Left ventricle myocardium superior (tissue), 1 donor: ENCODE measurements at places on chromosomes 5 and 9. TPM values are rescaled to one million over a fixed set of nuclear protein-coding genes. Genes with fewer than 3 reads are reported as not detected.
A peak's percentile ranks its signal among the peaks of the same experiment; 100 is the strongest.

- no peak for DNase-seq
Measured at GRCh38 chr5:8788246-8788645, 757.6 kb downstream of the SEMA5A start.

TRMO gene
- 6.0 TPM for total RNA-seq

ADRA1B gene
- total RNA-seq, result 1.4 TPM

- no peak for DNase-seq
Measured at GRCh38 chr9:87650611-87651295, 75.2 kb upstream of the CTSL start.

GRCh38 chr5:80835128-80835527 lies 125.0 kb upstream of the RASGRF2 start:
- DNase-seq, result no peak

GRCh38 chr5:150656191-150657132 lies 4.6 kb upstream of the MYOZ3 start:
- DNase-seq, result peak; percentile 90

DNA sequence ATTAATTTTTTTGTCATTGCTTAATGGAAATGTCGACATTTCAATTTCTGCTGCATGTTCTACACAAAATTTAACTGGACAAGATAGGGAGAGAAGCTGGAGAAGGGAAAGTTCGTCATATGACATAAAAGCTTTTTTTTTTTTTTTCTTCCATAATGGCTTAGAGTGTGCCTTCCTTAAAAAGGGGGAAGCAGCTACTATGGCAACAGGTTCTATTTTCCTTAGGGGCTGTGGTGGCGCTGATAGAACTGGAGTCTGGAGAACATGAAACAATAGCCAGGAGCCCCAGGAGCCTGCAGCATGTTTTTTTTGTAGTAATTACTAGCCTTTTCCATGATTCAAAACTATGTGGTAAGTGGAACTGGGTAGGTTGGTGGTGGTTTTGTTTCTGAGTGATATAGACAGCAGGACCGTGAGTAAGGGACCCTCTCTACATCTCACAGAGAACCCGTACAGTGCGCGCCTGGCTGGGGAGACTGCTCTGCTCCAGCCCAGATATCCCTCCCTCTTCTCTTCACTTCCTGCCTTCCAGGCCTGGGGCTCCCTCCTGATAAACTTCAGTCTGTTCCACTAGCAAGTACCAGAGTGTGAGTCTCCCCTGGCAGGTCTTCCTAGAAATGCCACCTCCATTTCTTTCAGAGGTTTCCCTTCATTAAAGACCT lies 301.6 kb downstream of the NR3C1 start:
- no peak for DNase-seq

DNA sequence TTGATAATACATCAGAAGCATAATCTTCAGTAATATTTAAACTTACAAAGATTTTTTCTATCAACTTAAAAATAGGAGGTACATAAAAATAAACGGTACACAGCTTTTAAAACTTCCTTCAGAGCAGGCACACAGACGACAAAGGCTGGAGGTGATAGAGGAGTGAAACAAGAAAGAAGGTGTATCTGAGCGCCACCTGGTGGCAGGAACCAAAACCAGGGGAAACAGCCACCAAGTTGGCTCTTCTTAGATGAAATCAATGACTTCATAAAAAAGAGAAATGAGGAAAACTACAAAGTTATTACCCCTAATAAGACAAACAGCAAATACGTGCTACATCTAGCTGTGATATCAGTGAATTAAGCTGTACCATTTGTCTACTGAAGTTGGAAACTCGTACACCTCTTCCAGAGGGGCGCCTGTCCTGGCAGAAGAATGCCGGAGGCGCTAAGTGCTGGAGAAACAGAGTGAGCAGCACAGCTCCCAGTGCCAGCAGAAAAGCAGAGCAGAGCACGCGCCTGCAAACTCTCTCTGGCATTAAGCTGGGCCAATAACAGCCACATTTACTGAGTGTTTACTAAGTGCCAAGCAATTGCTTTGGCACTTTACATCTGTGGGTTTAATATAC lies 85.9 kb downstream of the SETX start:
- DNase-seq, result peak; percentile 80

DNA sequence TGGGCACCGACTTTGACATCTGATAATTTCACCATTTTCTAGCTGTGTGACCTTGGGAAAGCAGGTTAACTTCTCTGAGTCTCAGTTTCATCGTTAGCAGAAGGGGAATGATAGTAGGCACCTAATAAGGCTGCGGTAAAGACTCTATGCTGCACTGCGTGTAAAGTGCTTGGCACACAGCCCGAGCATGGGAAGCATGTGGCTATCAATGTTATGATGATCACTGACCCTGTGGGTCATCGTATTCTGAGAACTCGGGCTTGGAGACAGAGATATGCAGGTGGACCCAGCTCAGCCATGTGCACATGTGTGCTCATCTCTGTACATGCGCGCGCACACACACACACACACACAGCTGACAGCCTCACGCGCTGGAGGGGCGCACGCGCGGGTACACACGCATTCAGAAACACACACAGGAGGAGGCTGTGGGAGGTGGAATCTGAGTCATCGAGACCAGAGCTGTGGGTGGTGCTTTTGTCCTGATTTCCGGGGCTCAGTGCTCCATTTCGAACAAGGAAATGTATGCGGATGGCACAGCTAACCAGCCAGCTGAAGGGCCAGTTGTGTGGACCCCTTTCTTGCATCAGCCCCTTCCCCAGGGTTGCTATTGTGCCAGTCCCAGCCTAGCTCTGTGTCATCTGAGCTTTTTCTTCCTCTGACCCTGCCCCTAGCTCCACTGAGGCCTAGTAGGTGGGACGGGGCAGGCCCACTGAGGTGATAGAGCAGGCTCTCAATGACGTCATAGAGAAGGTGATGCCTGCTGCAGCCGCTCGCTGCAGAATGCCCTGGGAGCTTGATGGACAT lies 11.1 kb upstream of the ARAP3 start:
- DNase-seq, result no peak

DNA sequence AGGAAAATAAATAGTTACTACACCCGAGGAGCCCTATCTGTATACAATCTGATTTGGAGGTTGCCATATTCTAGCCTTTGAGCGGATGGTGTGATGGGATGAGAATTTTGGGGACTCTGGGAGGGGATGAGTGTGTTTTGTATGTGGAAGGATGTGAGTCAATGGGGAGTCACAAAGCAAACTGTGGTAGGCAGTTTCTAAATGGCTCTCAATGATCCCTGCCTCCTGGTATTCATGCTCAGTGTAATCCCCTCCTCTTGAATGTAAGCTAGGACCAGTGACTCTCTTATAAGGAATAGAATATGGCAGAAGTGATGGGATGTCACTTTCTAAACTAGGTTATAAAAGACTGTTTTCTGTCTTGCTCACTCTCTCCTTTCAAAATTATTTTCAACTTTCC lies 205.7 kb upstream of the RIOK2 start:
- no peak for DNase-seq

- peak; percentile 59 for DNase-seq
Measured at GRCh38 chr5:41334758-41335157, 121.4 kb upstream of the C6 start.

- DNase-seq, result no peak
Measured at GRCh38 chr9:38281196-38281595, 111.3 kb upstream of the ALDH1B1 start.

TEK gene
- 22.2 TPM for total RNA-seq

LRRTM2 gene
- 0.12 TPM for total RNA-seq

MYMK gene
- total RNA-seq, result not detected

DNA sequence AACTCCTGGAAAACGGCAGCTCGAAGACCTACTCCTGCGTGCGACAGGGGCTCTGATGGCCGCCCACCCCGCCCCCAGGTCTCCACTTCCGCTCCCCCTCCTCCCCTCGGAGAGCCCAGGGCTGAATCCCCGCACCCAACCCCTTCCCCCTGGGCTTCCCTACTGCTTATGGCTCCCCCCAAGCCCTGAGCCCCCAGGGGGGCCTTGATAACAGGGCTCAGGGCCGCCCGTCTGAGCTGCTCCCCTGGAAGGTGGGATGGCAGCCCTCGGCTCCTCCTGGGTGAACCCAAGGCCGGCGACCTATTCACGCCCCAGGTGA lies 30.4 kb downstream of the GLT6D1 start:
- no peak for DNase-seq

STING1 gene
- 46.3 TPM for total RNA-seq

ORM2 gene
- not detected for total RNA-seq

GLE1 gene
- 20.6 TPM for total RNA-seq

DNA sequence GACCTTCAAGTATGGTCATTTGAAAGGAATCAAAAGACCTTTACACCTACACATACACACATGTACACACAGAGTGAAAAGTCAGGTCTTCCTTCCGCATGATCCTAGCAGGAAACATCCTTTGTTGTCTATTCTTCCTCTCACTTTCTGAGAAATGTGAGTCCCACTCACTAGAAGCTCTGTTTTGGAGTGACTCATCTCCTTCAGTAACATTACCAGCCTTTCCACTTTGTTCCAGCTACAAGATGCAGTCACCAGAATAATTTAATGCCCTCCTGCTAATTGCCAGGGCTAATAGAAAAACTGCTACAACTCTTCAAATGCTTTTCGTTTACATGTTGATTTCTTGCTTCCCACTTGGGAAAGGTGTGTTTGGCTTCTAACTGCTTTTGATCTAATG lies 417.3 kb downstream of the RASEF start:
- DNase-seq, result no peak

- DNase-seq, result peak; percentile 49
Measured at GRCh38 chr5:96743065-96743768, 64.5 kb downstream of the ERAP1 start.

ZNF879 gene
- 4.6 TPM for total RNA-seq

IL33 gene
- 16.8 TPM for total RNA-seq

DNA sequence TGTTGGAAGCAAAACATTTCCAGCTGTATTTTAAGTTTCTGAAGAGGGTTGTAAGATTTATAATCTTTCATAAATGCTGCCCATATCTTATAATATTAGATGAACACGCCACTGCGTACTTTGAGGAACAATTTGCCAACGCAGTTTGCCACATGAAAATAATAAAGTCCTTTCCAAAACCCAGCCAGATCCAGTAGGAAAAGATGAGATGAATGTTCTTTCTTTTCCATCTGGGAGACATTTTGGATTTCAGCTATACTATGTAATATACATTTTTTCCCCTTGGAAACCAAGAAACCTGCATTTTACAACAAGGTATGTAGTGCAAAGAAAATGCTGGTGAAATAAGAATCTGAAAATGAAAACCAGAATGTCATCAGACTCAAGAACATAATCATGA lies 125.4 kb downstream of the NFIB start:
- no peak for DNase-seq

- no peak for DNase-seq
Measured at GRCh38 chr5:1495525-1495897, 28.2 kb downstream of the LPCAT1 start.

SHOC1 gene
- total RNA-seq, result not detected

DNA sequence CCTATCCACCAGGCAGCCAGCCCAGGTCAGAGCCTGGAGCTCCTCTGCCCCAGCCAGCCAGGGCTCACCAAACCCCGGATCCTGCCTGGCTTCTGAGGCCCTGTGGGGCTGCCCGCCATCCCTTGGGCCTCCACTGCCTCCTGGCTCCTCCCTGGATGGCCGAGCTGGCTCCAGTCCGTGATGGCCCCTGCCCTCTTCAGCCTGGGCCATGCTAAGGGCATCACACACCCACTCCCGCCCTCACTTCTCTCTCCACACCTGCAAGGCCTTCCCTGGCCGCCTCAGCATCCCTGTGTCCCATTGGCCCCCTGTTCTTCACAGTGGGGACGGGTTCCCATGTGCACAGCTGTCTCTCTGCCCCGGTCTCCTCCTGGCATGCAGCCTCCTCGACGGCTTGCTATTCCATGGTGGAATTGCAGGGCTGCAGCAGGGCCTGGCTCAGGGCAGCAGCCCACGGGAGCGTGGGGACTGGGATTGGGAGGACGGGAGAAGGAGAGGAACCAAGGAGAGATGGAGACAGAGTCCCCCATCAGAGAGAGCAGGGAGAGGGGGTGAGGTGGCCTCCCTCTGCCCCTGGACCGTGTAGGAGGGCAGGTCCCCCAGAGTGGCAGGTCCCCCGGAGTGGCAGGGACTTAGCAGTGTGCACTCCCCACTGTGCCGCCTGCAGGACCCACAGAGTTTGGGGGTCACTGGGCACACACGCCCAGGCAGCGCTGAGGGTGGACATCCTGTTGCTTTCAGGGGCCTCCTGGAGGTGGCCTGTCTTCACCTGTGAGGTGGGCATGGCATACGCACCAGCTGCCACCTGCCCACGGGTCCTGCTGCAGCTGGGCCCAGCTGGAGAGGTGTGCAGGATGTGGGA lies 16.7 kb upstream of the RNU6ATAC start:
- peak; percentile 31 for DNase-seq

GRCh38 chr5:140338336-140338735 lies 8.1 kb downstream of the HBEGF start:
- DNase-seq, result no peak

RIMOC1 gene
- 14.7 TPM for total RNA-seq

DNA sequence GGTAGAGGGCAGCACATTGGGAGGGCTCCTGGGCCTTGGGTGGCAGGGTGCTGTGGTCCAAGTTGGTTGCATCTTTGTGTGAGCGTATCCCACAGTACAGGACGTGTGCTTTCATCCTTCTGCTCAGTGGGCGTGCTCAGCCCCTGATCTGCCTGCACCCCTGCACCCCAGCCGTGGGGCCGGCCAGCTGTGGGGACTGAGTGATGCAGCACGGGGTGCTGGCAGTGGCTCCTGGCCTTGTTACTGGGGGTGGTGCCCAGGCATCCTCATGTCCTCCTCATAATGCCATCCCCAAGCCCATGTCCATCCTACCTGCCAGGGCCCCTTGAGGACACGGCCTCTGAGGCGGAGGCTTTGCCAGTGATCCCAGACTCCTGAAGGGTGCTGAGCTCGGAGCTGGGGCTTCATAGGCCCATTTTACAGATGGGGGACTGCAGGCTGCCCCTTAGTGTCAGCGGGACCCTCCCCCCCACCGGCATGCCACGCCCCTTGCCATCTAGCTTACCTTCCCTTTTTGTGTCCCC lies 100.7 kb downstream of the PHF2 start:
- DNase-seq, result peak; percentile 21

DNA sequence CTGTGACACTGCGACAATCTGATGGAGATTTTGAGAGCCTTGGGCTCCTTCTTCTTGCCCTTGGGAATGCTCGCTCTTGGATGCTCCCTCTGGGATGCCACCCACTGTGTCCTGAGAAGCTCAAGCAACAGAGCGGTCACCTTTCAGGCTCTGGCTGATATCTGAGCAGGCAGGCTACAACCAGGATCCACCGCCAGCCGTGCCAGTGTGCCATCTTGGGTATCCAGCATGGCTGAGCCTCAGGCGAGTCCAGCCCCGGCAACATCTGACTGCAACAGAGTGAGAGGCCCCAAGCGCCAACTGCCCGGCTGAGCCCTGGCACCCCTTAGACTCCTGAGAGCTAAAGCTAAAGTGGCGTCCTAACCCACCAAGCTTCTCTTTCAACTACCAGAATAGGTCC lies 202.1 kb downstream of the IRX2 start:
- DNase-seq, result no peak

DNA sequence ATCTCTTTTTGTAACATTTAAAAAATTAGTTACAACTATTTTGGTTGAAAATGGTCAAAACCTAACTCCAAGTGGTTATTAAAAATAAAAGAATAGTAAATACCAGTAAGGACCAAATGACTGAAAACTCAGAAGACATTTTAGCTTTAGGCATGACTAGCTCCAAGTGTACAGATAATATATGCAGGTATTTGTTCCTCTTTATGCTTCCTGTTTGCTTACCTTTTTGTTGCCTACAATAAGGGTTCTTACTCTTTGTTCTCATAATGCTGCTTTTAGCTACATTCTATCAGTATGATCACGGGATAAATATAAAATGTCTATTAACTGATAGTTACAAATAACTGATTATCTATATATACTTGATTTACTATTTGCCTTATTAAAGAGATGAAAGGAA lies 259.6 kb downstream of the CDH12 start:
- no peak for DNase-seq

ABCA2 gene
- total RNA-seq, result 33.8 TPM

FGF18 gene
- total RNA-seq, result 18.5 TPM

PCDHGA9 gene
- total RNA-seq, result 4.5 TPM

PAX5 gene
- total RNA-seq, result not detected
